Islet precursor cell (in vitro differentiated cells): ENCODE measurements at places on chromosomes 5 and 9.

DNA sequence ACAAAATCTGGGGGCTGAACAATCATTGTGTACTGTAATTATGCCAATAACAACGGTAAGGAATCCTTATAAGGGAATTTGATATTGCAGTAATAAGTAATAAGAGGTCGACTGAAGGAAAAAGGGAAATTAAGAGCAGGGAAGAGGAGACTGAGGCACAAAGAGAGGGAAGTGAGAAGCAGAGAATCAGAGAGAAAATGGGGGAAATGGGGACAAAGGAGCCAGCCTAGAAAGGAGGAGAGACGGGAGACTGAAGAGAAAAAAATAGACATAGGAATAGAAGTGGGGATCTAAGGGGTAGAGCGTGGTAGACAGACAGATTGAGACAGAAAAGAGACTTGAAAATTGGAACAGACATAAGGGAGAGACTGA, 518 bp upstream of the ZNF300 start:
- DNase-seq, result no peak

DNA sequence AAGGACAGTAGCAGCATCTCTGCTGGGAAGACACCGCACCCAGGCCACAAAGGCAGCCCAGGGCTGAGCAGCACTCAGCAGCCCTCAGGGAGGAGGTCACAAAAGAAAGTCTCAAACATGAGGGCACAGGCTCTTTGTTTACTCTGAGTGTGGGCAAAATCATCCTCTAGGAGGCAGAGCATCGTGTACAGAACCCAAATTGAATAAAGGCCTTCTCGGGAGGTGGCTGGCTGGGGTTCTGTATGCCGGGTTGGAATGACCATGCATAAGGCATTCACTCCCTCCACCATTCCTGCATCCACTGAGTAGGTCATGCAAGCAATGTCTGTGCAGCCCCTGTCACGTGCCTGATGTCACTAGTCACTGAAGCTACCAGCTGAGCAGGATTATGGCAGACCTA, 412.8 kb downstream of the SPOCK1 start:
- DNase-seq, result no peak

GRCh38 chr5:5140479-5141338, 579 bp downstream of the ADAMTS16 start:
- peak; percentile 56 for DNase-seq

DNA sequence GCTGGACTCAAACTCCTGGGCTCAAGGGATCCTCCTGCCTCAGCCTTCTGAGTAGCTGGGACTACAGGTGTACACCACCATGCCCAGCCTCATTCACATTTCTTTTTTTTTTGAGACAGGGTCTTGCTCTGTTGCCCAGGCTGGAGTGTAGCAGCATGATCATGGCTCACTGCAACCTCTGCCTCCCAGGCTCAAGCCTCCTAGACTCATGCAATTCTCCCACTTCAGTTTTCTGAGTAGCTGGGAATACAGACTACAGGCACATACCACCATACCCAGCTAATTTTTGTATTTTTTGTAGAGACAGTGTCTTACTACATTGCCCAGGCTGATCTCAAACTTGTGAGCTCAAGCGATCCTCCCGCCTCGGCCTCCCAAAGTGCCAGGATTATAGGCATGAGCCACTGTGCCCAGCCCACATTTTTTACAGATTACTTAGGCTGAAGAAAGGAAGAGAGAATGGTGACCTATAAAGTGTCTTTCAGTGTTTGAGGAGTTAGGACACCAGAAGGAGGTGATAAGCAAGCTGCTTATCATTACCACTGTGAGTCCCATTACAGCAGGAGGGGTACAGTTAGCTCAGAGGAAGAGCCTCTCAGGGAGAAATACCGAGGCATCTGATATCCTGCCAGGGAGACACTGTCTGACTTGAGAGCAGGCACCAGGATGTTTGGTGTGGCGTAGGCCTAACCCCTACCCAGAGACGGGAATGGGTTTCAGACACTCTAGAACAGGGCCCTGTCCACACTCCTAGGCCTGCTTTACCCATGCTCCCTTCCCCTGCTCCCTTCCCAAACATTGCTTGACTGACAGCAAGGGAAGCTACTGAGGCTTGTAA, 9.7 kb downstream of the FAXDC2 start:
- DNase-seq, result peak; percentile 64

GRCh38 chr5:180354966-180355365, 1.8 kb upstream of the GFPT2 start:
- DNase-seq, result no peak

DNA sequence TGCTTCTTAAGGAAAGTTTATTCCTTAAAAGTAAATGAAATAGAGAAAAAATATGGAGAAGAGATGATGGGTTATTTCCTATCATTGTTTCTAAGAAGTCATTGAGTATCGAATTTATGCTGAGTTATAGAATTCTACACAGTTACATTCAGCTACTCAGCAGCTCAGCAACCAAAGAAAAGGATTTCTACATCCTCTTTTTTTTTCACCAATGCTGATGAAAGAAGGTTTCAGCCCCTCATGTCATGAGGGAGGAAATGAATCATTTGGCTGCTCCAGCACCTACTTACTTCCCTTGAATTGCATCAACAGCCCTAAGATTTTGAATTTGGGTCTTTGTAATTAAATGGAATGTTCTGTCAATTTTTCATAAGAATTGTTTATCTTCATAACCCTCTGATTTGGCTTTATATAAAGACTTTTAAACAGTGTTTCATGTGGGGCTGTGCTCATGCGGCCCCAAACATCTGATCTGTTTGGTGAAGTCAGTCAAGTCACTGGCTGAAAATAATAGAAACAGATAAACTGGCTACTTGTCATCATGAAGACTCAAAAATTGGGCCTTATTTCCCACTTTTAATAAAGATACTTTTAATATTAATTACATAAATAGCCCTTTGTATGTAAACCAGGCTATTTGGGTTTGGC, 18.5 kb upstream of the SNX2 start:
- DNase-seq, result no peak

- DNase-seq, result no peak
Observed at GRCh38 chr5:58816181-58816731, 233.4 kb downstream of the RAB3C start.

- DNase-seq, result no peak
Observed at GRCh38 chr9:113922160-113922559, 46.1 kb downstream of the ZNF618 start.

- no peak for DNase-seq
Observed at GRCh38 chr5:154977409-154977808, 36.1 kb upstream of the KIF4B start.

GRCh38 chr5:145934276-145934675, 2.1 kb upstream of the SH3RF2 start:
- no peak for DNase-seq

- DNase-seq, result no peak
Observed at GRCh38 chr5:98458004-98458403, 315.5 kb upstream of the RGMB start.

DNA sequence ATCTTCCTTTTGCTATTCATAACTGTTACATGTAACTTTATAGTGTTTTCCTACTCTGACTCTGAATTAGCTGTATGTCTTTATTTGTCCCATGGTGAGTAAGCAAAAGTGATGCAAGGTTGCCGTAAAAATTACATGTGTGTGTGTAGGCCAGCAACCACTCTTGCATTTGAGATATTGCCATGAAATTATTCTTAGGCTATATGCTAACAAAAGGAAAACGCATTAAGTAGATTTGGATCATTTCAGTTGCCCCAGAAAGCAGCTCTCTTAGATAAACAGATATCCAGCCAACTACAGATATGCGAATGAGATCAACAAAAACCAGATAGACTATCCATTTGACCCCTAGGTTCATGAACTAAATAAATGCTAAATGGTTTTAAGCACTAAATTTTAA, 73.6 kb downstream of the CYLC2 start:
- no peak for DNase-seq

DNA sequence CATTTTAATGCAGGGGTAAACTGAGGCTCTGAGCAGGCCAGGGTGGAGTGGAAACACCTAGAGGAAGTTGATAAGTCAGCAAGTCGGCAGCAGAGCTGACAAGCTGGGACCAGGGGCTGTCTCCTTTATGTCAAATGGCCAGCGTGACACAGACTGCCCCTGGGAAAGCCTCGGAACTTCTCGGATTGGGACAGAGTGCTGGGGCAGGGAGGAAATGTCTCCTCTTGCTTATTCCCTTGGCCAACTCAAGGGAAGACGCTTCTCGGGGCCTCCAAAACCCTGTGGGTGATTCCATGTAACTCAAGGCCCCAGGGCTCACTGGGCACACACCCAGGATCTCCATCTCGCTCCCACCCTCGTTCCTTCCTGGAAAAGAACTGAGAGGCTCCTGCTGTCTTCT, 25.4 kb upstream of the ANXA6 start:
- peak; percentile 51 for DNase-seq

- no peak for DNase-seq
Observed at GRCh38 chr5:17769277-17769676, 135.0 kb downstream of the TAF11L14 start.

DNA sequence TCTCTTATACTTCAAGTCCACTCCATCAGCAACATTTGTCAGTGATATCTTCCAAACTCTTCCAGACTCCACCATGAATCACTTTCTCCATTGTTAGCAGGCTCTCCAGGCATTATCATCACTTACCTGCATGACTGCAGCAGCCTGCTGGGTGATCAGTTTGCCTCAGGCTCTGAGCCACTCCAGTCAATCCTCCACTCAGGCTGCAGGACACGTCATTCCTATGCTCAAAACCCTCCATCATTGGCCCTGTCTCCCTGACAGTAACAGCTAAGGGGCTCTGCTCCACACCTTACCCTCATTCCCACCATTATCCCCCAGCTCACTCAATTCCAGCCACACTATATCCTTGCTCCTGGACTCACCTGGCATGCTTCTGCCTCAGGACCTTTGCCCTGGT, 10.7 kb downstream of the DIRAS2 start:
- peak; percentile 84 for DNase-seq

DNA sequence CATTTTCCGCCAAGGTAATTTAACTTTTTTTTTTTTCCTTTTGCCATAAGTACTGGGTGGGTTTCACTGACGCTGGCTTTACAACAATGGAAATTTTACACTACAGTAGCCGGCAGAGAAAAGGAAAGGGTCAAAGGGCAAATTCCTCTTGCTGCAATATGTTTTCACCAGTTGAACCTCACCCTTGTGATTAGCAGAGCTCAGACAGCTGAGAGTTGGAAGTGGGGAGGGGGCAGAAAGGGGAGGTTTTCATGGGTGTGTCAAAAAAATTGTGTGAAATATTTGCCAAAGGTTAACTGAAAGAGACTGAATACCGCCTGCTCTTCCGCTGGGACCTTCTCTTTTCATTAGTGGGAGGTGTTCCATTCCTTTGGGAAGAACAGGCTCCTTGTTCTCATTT, 296.9 kb downstream of the ADAMTS6 start:
- DNase-seq, result peak; percentile 69

DNA sequence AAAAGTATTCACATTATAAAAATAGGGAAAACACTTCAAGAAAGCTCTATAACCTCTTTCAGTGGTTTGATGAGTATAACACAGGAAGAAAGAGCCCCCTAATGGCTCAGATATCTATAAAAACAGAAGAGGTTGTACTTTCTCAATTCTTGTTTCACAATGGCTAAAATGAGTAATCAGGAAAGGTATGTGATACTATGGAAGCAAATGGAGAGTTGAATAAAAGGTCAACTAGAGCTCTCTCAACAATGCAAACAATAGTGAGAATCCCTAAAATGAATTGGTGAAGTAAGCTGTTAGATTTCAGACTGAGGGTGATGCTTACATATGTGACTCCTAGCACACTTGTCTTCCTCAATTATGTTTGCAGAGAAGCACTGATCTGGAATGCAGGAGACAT, 584.6 kb upstream of the CDH18 start:
- DNase-seq, result no peak

DNA sequence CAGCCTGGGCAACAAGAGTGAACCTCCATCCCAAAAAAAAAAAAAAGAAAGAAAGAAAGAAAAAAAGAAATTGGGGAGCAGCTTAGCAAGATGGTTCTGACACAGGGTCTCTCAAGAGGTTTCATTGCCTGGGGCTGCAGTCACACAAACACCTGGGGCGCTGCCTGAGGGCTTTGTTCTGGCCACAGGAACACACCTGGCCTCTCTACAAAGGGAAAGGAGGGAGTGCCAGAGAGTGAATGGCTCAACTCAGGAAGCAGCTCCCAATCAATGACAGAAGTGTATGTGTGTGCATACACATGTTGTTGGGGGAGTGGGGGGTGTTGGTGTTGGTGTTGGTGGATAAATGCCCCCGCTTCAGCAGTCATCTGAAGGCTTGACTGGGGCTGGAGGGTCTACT, 32.4 kb upstream of the CTNNA1 start:
- no peak for DNase-seq

- no peak for DNase-seq
Observed at GRCh38 chr5:139335811-139336210, 5.8 kb upstream of the PAIP2 start.

- DNase-seq, result no peak
Observed at GRCh38 chr9:81497091-81497490, 192.3 kb downstream of the TLE1 start.

DNA sequence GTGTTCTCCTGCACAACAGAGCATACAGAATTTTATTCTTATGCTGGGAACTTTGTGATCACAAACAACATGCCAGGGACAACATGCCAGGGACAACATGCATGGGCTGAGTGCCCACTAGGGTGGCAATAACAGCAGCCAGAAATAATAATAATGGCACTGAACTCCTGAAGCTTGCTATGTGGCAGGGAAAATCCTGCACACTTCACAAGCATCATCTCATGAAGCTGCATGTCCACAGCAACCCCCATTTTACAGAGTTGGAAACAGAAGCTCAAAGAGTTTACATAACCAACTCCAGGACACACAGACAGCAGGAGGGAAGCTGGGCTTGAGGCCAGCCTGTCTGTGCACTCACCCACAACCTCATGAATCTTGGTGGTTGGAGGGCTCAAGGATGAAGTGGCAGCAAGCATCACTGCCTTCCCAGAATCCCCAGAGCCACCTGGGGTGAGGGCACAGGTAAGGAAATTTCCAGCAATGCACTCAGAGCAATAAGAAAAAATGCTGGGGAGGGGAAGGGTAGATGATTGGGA, 111.4 kb downstream of the GABBR2 start:
- peak; percentile 23 for DNase-seq

DNA sequence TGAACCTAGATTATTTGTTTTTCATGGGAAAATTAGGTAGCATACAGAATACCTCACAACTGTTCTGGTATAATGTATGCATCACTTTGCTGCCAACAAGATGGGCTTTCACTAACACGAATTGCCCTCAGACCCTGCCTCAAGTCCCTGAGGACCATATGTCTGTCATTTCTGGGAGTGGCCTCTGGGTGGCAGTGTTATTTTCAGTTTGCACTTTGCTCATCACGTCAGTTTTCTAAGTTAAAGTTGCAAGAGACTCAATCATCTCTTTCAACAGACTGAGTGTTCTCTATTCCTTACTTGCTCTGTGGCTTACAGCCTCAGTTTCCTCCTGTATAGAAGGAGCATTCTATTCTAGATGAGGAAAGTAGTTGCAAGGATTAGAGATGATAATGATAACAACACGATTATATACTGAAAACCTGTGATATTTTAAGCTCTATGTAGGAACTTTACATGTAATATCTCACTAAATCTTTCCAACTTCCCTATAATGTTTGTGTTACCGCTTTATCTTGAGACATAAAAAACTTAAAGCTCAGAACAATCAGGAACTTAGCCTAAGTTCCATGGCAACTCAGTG, 55.7 kb downstream of the TSSK1B start:
- peak; percentile 80 for DNase-seq
